Dermis microvascular lymphatic vessel endothelial cell (primary cell): ENCODE measurements at places on chromosomes 5 and 9. TPM values are rescaled to one million over a fixed set of nuclear protein-coding genes. Genes with fewer than 3 reads are reported as not detected.
A peak's percentile ranks its signal among the peaks of the same experiment; 100 is the strongest.

- no peak for DNase-seq
Observed at GRCh38 chr5:177361418-177362291, 3.9 kb downstream of the RGS14 start.

The GPX8 gene
- total RNA-seq, result 6.7 and 12.6 TPM in 2 replicates

The ELOVL7 gene
- total RNA-seq, result 0.13 and 0.51 TPM in 2 replicates

The MEGF10 gene
- 0.90 and 3.4 TPM in 2 replicates for total RNA-seq

The NMUR2 gene
- total RNA-seq, result not detected in 2 replicates

DNA sequence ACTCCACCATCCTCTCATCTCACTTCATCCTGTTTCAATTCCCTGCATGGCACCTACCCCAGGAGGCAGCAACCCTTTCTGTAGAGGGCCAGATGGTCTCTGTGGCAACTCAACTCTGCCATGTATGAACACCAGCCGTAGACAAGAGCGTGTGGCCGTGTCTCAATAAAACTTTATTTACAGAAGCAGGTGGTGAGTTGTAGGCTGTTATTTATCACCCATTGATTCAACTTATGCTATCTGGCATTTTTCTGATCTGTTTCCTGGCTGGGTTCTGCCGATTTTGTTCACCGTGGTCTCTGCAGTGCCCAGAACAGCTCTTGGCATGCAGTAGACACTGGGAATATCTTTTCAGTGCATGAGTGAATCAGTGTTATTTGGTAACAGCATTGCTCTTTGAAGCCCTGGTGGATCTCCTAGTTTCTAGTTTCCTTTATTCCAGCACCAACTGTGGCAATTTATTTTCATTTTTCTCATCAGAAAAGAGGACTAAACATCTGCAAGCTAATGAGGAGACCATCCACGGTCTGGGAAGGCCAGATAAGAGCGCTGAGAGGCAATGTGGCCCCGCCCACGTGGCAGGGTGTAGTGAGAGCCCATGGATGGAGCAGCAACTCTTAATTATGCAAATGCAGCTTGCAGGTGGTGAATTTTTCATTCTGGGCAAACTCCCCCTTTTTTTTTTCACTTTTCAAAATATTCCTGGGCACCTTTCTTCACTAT is 77.9 kb downstream of the CTSL start:
- no peak for DNase-seq

- DNase-seq, result no peak
Observed at GRCh38 chr5:92941806-92942205, 639.2 kb downstream of the NR2F1-AS1 start.

The LCN9 gene
- not detected in 2 replicates for total RNA-seq

- peak; percentile 78 for DNase-seq
Observed at GRCh38 chr9:35481347-35481975, 8.4 kb upstream of the RUSC2 start.

DNA sequence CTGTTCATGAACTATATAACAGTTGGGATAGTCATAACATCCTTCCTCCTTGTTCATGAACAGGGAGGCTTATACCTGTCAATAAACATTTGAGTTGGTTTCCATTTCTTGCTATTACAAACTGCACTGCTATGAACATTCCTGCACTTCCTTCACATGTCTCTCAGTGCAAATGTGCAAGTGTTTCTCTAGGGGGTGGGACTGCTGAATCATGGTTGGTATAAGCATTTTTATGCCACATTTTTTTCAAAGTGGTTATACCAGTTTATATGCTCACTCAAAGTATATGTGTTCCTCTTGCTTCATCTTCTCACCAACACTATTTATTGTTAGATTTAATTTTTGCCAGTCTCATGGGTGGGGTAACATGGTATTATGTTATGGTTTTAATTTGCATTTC is 25.8 kb upstream of the TPD52L3 start:
- DNase-seq, result peak; percentile 16

GRCh38 chr9:35074791-35075190 is 2.4 kb upstream of the VCP start:
- DNase-seq, result no peak

- peak; percentile 24 for DNase-seq
Observed at GRCh38 chr5:80711938-80712337, 57.2 kb upstream of the DHFR start.
